Right forelimb (tissue), 1 donor: ENCODE measurements at places on chromosomes 1 and 21.

DNA sequence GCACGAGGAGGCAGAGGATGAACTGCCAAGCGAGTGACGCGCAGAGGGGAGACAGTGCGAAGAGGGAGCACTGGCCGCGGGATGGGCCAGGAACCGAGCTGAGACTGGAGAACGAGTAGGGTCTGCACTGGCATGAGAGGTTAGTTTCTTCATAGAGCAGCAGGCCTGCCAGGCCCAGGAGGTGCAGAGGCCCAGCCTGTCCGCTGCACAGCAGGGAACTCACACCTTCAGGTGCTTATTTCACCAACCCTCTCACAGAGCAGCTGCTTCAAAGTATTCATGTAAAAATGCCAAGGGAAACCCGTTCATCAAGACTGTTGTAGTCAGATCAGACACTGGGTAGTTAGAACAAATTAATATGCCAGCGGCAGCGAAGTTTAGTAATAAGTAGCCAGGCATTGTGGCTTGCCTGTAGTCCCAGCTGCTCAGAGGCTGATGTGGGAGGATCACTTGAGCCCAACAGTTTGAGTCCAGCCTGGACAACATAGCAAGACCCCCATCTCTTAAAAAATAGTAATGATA lies 144.5 kb downstream of the SLC45A1 start:
- DNase-seq, result no peak

GRCh38 chr1:117821382-117821755 lies 108.1 kb downstream of the GDAP2 start:
- DNase-seq, result no peak

DNA sequence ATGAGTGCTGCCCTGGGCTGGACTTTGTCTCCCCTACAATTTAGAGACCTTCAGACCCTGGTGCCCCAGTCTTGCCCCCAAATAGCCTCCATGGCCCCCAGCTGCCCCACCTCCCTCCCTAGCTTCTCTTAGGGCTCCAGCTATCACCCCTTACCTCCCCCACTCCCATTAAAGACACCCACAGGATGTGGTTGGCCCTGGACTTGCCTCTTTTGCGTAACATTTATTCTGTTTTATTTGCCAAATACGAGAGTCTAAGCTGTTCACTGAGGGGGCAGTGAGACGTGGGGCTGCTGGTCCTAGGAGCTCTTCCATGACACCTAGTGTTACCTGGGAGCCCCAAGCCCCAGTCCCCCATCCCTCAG lies 4.5 kb downstream of the ZC3H12A start:
- DNase-seq, result no peak

DNA sequence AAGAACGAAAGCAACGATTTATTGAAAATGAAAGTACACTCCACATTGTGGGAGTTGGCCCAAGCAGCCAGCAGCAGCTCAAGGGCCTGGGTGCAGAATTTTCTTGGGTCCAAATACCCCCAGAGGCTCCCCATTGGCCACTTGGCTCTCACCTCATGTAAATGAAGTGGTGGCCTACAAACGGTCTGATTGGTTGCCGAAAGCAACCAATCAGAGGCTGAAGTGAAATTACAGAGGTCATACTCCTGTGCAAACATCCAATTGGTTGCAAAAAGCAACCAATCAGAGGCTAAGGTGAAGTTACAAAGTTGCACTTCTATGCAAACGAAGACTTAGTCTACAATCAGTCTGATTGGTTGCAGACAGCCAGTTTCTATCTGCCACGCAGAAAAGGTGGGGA lies 31.9 kb downstream of the FAM163A start:
- DNase-seq, result no peak

DNA sequence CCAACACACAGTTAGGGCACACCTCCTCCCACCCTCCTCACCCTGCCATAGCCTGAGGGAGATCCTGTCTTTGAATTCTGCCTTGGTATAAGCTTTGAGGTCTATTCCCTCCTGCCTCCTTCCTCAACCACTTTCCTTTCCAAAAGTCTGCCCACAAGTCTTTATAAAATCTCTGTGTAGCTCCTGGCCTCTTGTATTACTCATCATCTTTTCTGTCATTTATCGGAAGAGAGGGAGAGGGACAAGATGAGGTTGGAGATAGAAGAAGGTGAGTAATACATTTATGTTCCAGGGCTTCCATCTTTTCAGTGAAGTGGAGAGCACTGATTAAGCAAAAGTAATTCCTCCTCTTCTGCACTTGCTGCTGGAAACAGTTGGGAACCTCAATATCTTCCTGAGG lies 30.5 kb upstream of the EFCAB14 start:
- no peak for DNase-seq

GRCh38 chr1:183443466-183443865 lies 25.3 kb upstream of the NMNAT2 start:
- DNase-seq, result no peak

DNA sequence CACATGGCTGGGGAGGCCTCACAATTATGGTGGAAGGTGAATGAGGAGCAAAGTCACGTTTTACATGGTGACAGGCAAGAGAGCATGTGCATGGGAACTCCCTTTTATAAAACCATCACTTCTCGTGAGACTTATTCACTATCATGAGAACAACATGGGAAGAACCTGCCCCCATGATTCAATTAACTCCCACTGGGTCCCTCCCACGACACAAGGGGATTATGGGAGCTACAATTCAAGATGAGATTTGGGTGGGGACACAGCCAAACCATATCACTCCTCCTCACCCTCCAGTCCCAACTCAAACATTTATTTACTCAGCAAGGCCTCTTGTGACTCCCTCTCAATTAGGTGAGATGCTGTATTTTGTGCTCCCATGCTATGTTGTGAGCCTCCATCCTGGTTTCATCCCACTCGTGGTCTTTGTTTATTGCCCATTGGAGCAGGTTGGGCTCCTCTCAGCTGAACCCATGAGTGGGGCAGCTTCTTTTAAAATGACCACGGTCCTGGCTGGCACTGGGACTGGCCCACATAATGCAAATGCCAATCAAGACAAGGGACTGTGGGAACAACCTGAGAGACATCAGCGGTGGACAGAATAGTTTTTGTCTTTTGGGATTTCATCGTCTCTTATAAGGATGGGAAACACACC lies 28.8 kb downstream of the IRF2BP2 start:
- DNase-seq, result no peak

DNA sequence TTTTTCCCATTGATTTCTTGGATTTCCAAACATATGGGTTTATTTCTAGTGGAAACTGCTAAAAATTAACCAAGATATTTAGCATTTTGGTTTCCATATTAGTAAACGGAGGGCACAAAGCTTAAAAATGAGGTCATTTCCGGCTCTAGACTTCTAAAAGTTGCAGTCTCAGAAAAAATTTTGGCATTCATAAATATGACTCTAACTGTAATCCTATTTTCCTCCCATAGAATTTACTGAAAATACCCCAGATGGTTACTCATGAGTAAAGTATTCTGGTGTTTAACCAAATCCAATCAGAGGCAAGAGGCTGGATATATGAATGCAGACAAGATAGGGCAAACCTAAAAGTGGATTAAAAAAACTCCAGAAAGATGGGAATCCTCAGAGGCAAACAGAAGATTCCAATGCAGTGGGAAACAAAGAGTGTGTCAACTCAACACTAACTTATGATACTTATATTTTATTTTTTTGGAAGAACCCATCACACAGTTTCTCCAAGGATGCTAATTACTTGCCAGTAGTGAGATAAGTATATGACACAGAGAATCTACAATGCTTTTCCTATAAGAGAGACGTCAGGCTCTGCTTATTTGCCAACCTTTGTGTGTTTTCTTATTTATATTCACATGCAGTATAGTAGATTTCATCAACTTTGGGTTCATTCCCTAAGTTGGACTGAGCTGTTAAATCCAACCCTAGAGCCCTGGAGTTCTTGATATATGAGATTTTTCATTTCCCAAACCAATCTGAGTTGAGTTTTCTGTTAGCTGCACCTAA lies 90.1 kb upstream of the BCL10 start:
- no peak for DNase-seq

GRCh38 chr1:181119093-181119989 lies 30.8 kb downstream of the IER5 start:
- no peak for DNase-seq

- DNase-seq, result no peak
Measured at GRCh38 chr1:67191668-67192520, 25.6 kb downstream of the IL23R start.

DNA sequence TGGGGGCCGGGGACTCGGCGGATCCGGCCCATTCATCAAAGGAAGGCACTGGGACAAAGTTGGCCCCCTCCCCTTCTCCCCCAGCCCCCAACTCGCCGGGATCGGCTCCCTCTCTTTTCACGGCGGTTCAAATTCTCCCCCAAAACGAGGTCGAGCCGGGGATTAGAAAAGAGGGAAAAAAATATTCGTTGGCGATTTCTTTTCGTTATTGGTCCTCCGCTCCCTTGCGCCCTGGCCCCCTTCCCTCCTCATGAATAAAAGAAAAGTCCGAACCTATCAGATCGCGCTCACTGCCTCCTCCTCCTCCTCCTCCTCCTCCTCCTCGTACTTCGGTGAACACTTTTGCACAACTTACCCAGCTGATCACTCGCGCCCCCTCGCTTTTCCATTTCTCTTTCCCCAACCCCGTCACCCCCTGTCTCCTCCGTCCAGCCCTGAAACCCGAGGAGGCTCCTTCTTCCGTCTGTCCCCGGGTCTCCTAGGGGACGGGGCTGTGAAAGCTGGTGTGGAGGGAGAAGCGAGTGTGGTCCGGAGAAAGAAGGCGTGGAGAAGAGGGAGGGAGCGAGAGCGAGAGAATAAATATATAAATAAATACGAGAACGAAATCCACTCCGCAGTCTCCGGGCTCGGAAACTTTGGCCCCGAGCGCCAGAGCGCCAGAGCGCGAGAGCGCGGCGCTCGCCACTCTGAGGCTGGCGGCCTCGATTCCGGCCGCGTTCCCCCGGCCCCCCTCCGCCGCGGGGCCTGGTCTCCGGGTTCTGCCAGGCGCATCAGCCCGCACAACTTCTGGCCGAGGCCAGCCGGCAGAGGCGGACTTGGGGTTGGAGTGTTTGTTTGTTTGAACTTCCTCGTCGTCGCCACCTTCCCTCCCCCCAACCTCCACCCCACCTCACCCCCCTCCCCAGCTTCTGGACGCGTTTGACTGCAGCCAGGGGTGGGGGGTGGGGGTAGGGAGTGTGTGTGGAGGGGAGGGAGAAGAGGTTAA lies at the start of gene PAX7:
Gene PAX7, plus strand, starts transcription at position 336 of the 985 bp plus-strand sequence. CDS start 758 bp downstream, outside the sequence.
- no peak for DNase-seq
